Activated naive CD4-positive, alpha-beta T cell (primary cell): ENCODE measurements at places on chromosomes 4 and X.
A peak's percentile ranks its signal among the peaks of the same experiment; 100 is the strongest.

DNA sequence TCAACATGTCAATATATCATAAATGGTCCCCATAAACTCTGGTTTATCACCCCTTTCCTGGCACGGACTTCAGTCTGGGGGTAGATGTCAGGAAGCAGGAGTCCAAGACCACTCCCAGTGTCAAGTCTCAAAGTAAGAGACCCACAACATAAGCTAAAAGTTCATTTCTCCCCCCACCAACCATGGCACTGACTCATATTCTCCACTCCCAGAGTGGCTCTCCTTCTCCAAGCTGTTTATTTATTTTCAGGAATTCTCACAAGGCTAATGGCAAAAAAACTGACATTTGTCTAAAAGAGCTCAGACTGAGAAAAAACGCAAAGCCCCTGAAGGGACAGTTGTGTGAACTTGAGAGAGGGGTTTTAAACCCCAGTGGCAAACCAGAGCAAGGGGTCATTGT is 217.0 kb downstream of the RAB28 start:
- DNase-seq, result no peak

GRCh38 chr4:147019091-147019490 is 73.4 kb upstream of the TTC29 start:
- DNase-seq, result peak; percentile 4

DNA sequence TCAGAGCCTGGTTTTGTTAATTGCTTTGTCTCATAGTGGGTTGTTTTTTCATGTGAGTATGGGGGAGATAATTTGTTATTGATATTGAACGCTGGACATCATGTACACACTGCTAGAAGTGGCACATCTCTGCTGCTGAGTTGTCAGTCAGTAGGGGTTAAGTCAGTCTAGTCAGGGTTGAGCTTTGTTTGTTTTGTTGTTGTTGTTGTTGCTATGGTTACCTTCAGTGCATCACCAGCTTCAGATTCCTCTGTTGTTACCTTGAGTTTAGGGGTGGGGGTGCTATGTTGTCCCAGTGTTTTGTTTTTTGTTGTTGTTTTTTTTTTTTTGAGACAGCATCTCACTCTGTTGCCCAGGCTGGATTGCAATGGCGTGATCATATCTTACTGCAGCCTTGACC is 9.9 kb downstream of the YIPF6 start:
- DNase-seq, result no peak

DNA sequence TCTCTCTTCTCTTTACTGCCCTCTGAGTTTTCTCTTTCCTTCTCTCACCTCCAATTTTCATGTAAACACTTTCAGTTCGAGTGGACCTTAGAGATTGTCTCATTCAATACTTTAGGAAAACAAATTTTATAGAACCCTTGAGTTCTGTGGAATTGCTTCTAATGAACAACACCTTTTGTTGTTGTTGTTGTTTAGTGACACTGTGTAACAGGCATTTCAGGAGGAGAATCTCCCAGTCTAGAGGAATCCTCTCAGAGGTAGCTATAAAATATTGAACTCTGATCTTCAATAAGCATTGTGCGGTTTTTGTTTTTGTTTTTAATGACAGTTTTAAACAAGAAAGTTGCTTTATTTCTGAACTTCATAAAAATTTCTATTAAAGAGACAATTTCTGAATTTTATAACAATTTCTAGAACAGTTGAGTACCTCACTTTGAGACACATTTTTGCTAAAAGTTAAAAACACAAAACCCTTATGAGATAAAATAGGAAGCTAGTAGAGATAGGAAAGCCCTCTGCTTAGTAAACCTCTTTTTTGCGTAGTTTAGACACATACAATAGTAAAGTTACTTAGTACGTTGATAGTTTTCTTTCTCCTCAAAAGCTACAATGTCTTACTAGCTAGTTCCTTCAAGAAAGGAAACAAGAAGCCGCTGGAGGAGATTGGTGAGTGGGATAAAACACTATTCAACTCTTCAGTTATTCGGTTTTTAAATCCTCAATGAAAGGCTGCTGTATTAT is 38.8 kb downstream of the CLCN3 start:
- no peak for DNase-seq

GRCh38 chr4:184294606-184295133 is 77.0 kb upstream of the ENPP6 start:
- no peak for DNase-seq

- no peak for DNase-seq
Measured at GRCh38 chrX:17024886-17025285, 78.4 kb downstream of the REPS2 start.

DNA sequence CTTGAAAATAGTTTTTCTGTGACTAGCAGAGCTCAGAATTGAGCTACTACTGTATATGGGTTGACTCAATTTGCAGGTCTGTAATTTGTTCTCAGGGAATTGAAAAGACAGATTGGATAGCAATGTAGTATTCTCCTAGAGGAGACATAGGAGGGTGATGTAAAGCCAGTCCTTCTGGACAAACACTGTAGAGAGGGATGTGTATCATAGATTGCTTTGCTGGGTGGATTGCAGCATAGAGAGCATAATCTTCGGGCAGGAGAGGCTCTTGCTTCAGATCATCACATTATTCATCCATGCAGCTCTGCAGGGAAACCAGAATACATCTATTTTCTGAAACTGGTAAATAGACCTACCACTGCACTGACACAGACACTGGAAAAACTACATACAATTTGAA is 1110.5 kb downstream of the RAPGEF2 start:
- DNase-seq, result no peak

DNA sequence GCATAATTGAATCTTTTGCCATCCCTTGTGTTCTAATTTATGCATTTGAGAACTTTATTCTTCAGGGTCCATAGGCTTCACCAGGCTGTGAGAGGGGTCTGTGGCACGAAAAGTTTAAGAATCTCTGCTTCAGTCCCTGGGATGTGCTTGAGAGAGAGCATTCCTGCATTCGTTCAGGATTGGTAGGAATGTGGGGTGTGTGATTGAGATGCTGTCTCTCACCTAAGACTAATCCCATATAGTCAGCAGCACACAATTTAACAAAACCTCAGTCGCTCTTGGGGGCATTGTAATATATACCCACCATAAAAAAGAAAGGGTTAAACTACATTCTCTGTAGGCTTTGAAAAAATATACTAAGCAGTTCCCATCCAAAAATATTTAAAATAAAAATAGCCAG is 41.7 kb downstream of the PTTG2 start:
- no peak for DNase-seq

- no peak for DNase-seq
Measured at GRCh38 chr4:10163296-10163695, 46.7 kb upstream of the WDR1 start.

- no peak for DNase-seq
Measured at GRCh38 chr4:124803026-124803425, 90.5 kb upstream of the ANKRD50 start.

- no peak for DNase-seq
Measured at GRCh38 chr4:84825701-84826341, 140.7 kb downstream of the WDFY3 start.

- DNase-seq, result no peak
Measured at GRCh38 chr4:25103418-25103817, 56.8 kb downstream of the SEPSECS start.

GRCh38 chrX:153778684-153779101 is 2.1 kb upstream of the SRPK3 start:
- no peak for DNase-seq

DNA sequence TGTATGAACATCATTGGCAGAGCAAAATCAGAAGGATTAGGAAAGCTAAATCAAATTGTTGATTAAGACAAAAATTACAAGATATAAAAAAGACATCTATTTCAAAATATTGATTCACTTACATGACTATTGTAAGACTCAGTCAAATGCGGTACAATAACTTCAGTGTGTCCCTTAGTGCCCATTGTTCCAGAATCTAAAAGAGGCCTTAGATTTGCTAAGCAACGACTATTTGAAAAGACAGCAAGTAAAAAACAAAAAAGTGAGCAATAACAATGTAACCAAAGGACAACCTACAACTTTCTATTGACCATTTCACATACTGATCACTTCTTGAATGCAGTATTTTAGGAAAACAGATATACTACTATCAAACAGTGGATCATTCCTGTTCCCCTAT is 65.6 kb downstream of the UBA6 start:
- DNase-seq, result no peak

DNA sequence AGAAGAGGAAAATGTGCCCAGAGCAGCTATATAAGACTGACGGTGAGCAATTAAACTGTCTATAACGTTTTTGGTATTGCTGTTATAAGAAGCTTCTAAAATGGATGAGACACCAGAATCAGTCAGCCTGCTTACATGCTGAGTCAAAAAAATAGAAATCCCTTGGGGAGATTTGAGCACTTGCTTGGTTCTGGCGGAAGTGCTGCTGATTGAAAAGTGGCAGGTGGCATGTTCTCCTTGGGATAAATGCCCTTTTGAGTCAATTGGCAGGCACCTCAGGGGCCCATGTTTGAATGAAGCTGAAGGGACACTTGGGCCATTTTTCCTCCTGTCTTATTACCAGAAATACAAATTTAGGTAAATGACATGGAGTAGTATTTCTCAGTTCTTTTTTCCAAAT is 148.7 kb downstream of the PTCHD1 start:
- DNase-seq, result no peak

GRCh38 chr4:70734168-70734954 is 12.6 kb downstream of the RUFY3 start:
- no peak for DNase-seq

- DNase-seq, result no peak
Measured at GRCh38 chr4:41232406-41232805, 18.1 kb upstream of the APBB2 start.

DNA sequence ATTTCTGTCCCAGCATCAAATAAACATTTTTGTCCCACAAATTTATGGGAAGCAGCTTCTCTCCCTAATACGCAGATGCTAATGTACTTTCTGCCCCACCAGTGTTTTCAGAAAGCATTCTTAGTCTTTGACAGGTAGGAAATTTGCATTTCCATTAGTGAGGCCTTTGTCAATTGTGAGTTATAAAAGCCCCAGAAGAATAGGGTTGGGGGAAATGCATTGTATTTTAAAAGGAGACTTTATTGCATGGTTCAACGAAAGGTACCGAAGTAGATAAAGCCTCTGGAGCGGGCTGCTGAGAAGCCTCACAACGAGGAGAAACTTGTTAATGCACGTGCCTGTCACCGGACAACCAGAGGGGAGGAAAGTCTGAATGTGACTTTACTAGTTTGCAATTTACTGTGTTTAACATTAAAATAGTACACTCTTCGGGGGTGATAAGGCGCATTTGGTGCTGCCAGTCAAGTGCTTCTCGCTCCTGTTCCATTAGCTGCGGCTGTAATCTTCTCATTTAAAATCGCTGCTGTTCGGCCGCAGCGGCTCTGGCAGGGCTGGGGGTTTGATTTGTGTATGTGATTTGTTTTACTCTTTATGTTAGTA is 63.4 kb downstream of the DCTD start:
- DNase-seq, result no peak

DNA sequence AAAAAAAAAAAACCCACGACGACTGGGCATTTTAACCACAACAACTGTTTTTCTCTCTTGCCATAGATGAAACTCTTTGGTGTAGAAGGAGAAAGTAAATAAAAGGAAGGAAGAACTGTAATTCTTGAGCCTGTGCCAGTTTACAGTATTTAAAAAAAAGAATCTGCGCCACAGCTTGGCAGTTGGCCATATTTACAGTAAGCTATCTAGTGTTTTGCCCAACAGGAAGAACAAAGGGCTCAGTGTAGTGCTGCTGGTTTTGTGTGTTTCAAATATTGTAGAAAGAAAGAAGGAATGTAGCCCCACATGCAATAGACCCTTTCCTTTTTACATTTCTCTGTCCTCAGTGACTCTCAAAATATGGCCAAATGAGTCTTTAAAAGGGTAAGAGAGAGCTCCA is 66.1 kb downstream of the NR3C2 start:
- DNase-seq, result no peak

- DNase-seq, result no peak
Measured at GRCh38 chr4:8280876-8281440, 11.4 kb downstream of the HTRA3 start.

- no peak for DNase-seq
Measured at GRCh38 chr4:176561368-176561767, 231.4 kb downstream of the VEGFC start.

DNA sequence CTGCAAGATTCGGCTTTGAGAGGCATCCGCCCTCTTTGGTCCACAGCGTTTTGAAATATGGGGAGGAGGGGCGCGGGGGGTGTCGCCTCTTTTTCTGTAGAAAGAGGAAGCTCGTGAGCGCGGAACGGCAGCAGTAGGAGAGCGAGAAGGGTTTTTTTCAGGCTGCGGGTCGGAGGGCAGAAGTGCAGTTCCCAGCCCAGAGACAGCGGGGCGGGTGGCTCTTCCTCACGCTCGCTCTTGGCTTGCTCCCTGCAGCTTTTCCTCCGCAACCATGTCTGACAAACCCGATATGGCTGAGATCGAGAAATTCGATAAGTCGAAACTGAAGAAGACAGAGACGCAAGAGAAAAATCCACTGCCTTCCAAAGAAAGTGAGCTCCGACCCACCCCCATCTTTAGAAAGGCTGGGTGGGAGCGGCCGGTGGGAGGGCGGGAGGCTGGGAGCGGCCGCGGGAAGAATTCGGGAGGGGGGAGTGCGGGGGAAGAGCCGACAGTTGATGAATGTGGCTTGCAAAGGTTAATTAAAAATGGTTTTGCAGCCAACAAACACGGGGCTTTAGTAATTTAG is 1.2 kb downstream of the TMSB4X start:
- peak; percentile 21 for DNase-seq

DNA sequence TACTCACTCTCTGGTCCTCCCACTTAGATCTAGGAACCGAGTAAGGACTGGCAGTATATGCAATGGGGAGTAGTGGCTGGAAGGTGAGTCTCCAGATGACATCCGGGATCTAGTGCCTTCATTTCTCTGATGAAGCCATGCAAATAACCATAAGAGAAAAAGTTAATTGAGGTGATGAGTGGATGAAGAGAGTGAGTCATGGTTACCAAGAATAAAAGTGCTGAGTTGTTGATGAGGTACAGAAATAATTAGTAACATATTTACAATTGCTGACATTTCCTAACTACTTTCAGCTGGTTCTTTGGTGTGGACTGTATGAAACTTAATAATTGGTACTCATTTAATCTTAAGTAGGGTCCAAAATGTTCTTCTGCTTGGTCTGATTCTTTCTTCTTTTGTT is 146.7 kb upstream of the PITX2 start:
- no peak for DNase-seq

GRCh38 chr4:10690185-10690907 is 5.8 kb upstream of the CLNK start:
- DNase-seq, result no peak

DNA sequence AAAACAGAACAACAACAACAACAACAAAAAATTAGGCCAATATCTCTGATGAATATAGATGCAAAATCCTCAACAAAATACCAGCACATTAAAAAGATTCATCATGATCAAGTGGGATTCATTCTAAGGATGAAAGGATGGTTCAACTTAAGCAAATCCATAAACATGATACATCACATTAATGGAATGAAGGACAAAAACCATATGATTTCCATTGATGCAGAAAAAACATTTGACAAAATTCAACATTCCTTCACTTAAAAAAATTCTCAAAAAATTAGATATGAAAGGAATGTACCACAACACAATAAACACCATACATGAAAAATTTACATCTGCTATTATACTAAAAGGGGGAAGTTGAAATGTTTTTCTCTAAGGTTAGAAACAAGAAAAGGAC is 103.3 kb downstream of the IL15 start:
- DNase-seq, result no peak
